ENCODE measurements at places on chromosomes 1 and 21.
A peak's percentile ranks its signal among the peaks of the same experiment; 100 is the strongest.

- DNase-seq = no peak
These were observed 8.1 kb downstream of the PSRC1 start for GRCh38 chr1:109274533-109275476.

DNA sequence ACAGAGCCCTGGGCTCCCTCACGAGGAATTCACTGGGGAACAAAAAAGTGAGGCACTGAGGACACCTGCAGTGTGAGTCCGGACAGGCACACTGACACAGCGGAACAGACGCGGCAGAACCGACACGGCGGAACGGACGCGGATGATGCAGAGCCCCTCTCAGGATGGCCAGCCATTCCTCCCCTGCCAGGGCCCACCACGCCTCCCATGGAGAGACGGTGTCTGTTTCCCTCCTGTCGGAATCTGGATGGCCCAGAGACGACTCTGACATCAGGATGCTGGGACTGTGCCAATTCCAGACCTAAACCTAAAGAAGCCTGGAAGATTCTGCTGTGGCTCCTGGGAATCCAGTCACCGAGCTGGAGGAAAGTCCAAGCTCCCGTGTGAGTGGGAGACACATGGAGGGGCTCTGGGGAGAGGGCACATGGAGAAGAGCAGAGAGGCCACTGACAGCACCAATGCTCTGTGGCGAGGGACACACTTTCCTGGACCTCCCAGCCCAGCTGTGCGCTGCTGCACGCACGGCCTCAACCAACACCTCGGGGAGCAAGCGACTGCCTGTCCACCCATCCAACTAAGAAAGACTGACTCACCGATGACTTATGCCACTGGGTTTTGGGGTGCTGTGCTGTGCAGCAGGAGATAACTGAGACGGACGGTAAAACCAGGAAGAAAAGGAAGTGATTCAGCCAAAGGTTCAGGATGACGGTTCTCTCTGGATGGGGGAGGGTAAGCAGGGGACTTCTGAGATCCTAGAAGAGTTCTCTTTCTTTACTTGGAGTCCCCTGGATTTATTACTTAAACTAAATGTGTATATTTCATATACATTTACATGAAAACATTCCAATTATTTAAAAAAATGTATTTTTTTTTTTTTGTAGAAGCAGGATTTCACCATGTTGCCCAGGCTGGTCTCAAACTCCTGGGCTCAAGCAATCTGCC is 23.3 kb downstream of the ZBTB17 start:
- DNase-seq = no peak

- no peak for DNase-seq
These were observed 35.0 kb upstream of the GRHL3 start for GRCh38 chr1:24284156-24284471.

GRCh38 chr1:40377512-40377911 is 4.0 kb downstream of the SMAP2 start:
- DNase-seq = no peak

DNA sequence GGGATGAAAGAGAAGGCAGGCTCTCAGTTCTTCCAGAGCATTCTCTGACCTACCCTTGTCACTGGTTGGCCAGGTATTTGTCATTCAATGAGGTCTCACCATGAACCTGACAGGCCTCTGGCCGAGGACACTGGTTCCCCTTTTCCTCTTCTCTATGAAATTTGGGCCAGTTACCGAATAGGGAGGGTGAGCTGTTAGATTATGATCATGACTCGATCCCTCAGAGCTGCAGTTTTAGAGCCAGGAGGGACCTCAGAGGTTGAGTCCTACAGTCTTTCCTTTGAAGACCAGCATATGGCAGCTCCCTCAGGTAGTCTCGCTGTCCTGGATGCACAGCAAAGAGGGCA is 29.5 kb upstream of the CLSTN1 start:
- DNase-seq = no peak

DNA sequence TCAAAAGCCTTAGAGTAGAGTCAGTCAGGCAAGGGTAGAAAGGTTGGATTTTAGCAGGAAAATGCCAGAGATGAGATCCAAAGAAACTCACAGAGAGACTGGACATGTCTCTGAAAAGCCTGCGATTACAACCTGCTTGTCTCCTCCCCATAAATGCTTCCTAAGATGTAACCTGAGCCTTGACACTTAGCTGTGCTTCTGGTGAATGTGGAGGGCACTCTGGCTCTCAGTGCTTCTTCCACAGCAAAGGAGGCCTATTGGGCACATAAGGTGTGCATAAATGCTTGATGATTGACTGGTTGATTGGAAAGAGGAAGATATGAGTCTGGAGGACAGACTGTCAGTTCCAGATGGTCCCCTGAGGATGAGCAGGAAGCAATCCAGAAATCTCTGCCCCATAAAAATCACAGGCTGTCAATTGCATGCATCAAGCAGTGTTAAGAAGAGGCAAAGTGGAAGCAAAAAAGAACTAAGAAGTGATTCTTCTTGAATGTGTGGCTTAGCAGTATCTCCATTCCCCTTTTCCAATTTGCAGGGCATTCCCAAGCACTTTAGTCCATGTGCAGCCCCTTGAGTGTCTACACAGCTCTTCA is 236.2 kb upstream of the RRP15 start:
- DNase-seq = no peak

GRCh38 chr1:47658161-47658920 is 220.5 kb downstream of the FOXD2 start:
- DNase-seq = no peak

DNA sequence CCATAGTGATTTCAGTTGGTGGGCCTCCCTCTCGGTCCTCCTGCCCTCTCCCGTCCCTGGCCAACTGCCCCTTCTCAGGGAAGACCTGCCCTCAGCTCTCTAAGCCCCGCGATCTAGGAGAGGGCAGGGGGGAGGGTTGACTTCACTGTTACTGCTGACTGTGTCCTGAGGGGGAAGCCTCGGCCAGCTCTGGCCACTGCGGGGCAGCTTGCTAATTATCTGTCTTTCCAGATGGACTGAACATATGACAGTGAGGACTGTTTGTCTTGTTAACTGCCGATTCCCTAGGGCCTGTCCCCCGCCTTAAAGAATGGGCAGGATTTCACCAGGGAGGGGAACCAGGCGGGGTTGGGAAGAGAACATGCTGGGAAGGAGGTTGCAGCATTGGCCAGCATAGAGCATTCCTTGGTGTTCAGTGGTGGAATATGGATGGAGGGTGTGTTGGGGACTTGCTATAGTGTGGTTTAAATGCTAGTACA is 22.9 kb downstream of the NIPAL3 start:
- no peak for DNase-seq

GRCh38 chr1:119012383-119012782 is 24.2 kb upstream of the TBX15 start:
- no peak for DNase-seq

DNA sequence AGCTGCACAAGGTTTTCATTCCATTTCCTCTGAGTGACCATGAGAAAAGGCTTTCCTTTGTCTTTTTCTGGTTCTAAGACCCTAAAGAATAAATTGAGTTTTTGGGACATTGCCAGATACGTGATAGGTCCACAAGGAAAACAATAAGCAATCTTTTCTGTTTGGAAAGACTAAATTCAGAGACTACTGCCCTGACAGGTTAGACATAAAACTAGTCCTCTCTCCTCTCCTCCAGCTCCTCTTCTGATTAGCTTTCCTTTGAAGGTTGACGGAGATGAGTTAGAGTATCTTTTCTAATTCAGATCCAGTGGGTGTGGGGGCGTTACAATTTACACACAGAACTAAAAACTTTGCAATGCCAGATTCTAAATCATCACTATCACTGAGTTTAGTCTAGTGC is 57.8 kb upstream of the C1orf53 start:
- DNase-seq = no peak

DNA sequence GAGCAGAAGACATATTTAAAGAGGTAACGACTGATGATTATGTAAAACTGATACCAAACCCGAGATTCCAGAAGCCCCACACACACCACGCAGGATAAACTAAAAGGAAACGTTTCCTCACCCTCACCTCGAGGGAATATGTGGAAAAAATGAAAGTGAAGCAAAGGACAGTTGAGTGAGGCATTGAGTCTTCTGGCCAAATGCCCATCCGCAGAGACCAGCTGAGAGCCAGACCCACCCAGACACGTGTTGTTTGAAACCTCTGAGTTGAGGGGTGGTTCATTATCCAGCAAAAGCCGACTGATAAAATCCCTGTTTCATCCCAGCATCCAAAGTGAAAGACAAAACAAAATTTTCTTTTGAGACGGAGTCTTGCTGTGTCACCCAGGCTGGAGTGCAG is 29.6 kb upstream of the PCBP3 start:
- peak; percentile 11 for DNase-seq

DNA sequence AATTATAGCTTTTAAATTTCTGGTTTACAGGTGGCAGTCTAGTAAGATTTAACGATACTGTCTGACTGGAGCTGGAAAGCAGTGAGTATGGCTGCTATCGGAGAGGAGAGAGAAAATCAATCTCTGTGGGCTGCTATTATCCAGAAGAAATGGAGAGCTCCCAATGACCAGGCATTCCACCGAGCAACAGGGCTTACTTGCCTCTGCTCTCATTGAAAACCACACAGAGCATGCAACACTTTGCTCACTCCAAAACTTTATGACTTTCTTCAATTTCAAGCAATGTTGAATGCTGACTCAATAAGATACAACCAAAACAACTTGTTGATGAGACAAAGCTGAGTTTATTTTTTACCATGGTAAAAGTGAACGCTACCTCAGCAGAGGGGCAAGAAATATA is 337.0 kb upstream of the NCAM2 start:
- no peak for DNase-seq

- no peak for DNase-seq
These were observed 3.7 kb downstream of the PADI6 start for GRCh38 chr1:17375651-17376050.

- DNase-seq = no peak
These were observed 29.2 kb upstream of the BRDT start for GRCh38 chr1:91919962-91920361.

DNA sequence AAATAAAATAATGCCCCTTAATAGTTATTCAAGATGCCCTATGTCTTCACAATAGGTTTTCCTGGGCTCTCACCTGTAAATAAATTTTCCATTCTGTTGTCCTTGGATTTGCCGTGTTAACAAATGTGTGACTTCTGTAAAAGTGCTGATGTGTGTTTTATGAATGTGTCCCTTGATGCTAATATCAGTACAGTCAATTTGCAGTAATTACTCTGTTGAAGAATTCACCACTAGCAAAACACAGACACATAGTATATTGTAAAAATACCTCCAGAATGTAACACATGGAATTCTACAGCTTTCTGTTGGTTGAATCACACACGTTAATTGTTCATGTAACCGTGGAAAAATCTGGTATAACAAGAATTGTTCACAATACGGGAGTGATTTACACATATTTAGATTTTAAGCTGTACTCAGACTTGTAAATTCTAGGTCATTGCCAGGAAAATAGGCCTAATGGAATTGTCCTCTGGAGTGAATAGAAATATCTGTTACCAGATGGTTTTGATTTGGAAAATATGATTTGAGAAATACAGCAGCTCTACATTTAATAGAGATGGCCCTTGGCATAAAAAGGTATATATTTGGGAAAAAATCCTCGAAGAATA is 36.7 kb upstream of the KCNK2 start:
- no peak for DNase-seq

DNA sequence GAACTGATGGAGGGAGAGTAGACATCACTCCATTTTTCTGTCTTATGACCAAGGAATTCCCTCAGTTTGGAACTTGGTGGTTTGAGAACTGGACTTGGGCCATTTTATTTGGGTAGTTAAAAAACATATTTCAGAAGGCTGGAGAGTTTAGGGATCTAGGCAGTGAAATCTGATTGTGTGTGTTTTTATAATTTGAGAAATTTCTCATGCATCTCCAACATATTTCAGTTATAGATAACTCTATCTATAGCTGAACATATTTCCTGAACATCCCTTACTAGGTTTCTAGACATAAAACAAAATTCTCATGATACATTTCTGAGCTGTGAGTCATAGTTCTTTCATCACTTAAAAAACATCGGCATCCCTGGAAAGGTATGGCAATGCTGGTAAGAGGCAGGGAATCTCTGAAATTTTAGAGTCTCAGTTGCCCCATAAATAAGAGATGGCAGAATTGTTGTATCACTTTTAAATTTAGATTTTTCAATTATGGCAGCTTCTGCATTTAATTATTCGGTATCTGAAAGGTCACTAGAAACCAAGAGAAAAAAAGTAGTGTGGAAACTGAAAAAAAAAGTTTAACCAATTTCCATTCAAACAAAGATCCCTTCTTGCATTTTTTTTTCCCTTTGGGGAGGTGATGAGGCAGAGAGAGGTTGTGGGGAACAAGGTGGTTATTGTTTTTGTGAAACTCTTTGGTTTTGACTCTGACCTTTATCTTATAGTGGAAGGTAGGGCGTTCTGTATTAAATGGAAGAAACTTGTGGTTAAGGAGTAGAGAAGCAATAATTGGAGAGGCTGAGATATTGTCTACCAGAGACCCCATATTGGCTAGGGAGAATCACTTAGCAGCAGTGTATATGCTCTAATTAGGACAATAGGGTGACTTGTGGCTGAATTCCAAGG is 102.9 kb downstream of the FASLG start:
- no peak for DNase-seq

GRCh38 chr1:12434174-12434573 is 183.8 kb downstream of the DHRS3 start:
- DNase-seq = no peak

DNA sequence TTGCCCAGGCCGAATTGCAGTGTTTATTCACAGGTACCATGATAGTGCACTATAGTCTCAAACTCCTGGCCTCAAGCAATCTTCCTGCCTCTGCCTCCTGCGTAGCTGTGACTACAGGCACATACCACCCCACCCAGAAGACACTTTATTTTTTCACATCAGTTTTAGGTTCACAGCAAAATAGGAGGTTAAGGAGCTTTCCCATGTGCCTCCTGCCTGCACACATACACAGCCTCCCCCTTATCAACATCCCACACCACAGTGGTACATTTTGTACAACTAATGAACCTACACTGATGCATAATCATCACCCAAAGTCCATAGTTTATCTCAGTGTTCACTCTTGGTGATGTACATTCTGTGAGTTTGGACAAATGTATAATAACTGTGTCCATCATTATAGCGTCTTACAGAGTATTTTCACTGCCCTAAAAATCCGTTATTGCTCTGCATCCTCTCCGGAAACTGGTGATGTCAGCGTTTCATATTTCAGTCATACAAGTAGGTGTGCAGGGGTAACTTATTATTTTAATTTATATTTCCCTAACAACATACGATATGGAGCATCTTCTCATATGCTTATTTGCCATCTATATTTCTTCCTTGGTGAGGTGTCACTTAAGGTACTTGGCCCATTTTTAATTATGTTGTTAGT is 23.2 kb downstream of the OR13G1 start:
- DNase-seq = no peak

DNA sequence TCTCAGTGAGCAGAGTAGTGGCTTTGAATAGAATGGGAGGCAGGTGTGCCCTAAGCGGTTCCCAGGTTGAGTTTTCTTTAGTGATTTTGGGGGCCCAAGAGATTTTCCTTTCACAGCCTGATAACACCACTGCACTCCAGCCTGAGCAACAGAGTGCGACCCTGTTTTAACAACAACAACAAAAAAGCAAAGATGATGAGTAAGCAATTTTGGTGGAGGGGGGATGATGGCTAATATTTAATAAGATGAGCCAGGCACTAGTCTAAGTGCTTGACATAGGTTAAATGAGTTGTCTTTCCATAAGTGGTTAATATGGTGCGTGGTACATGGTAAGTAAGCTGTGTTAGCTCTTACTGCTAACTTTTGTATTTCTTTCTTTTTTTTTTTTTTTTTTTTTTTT is 2.0 kb downstream of the RNPEP start:
- no peak for DNase-seq
